Posterior vena cava (tissue), 2 donors: ENCODE measurements at places on chromosomes 3 and 15.

GRCh38 chr3:100020876-100021644 lies 93.2 kb downstream of the FILIP1L start:
- DNase-seq: no peak

DNA sequence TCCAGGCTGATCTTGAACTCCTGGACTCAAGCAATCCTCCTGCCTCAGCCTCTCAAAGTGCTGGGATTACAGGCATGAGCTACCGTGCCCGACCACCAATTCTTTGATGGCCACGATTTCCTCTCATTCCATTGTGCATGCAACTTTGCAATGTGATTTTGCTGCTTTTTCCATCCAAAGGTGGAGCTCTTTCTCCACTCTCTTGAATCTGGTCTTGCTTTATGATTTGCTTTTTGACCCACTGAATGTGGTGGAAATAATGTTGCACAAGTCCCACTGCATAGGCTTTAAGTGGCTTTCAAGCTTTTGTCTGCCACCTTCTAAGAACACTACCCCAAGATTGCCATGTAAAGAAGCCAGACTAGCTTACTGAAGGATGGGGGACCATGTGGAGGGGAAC lies 10.6 kb downstream of the RPS27L start:
- no peak for DNase-seq

GRCh38 chr15:49919034-49919433 lies 200.0 kb downstream of the ATP8B4 start:
- DNase-seq: no peak

DNA sequence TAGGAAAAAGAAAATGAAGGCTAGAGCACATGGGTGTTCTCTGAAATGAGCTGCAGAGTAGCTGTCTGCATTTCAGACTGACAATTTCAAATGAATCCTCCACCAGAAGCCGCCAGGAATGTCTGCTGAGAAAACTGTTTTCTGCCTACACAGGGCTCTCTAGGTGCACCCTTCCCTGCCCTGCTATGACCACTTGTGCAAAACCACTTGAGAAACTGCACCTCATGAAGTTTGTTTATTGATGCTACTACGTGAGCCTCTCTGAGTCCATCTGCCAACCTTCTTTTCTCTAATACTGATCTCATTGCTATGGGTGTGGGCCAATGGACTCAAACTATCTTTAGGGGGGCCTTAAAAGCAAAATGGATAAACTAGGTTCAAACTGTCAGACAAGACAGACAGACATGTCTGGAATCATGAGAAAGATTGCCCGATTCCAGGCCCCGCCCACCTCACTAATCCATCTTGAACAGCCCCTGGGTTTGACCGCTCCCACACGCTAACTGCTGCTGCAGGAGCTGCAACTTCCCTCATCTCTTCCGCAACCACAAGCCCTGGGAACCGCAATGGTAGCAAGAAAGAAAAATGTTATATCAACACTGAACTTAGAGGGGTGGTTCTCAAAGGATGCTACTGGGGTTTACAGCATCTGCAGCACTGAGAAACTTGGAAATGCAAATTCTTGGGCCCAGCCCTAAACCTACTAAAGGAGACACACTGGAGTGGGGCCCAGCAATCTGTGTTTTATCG lies 9.0 kb upstream of the CD47 start:
- DNase-seq: no peak

- DNase-seq: no peak
Measured at GRCh38 chr3:185153171-185153771, 411 bp upstream of the C3orf70 start.

GRCh38 chr3:44680921-44681455 lies 31.5 kb upstream of the ZNF502 start:
- no peak for DNase-seq

GRCh38 chr3:85800676-85801075 lies 841.9 kb downstream of the CADM2 start:
- no peak for DNase-seq

DNA sequence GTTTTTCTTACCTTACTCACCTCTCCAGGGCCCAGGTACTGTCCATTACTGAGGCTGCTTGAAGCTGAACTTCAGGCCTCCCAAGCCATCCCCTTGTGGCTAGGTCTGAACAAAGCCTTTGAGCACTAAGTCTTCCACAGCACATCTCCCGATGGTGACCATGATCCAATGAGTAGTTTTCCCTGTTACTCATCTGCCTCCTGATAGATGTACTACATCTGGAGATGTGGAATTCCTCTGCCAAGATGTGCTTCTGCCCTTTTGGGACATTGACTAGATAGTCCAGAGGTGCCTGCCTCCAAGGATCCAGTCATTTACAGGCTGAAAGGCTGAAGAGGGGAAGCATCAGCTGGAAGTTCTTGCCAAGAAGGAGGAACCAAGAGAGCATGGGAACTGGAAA lies 28.9 kb upstream of the SLC35G2 start:
- DNase-seq: no peak

GRCh38 chr3:97821774-97822358 lies at the start of gene CRYBG3:
TSS of gene CRYBG3 (plus strand) at chr3:97822011. CDS start at chr3:97822207, 196 bp downstream.
- DNase-seq: peak; percentile 95

- peak; percentile 90 for DNase-seq
Measured at GRCh38 chr3:16884084-16884747, 539 bp upstream of the PLCL2 start.

DNA sequence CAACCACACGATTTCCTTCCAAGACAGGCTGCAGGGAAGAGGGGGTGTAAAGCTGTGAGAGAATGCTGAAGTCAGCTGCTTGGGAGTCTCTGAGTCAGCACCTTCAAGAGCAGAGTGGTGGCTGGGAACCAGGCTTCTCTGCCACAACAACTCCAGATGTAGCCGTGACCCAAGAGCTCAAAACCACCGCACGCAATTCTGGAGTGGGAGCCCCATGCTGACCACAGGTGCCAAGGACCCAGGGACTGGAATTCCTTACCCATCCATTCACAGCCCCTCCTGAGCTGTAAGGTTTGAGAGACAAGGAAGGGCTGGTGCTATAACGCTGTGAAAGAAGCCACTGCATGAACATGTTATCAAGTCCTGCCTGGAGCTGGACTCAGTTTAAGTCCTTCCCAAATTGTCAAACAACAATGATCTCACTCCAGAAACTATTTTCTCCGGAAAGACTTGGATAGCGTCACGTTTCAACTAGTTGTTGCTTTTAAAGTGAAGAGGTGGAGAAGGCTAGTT lies 61.4 kb downstream of the UMPS start:
- peak; percentile 72 for DNase-seq

DNA sequence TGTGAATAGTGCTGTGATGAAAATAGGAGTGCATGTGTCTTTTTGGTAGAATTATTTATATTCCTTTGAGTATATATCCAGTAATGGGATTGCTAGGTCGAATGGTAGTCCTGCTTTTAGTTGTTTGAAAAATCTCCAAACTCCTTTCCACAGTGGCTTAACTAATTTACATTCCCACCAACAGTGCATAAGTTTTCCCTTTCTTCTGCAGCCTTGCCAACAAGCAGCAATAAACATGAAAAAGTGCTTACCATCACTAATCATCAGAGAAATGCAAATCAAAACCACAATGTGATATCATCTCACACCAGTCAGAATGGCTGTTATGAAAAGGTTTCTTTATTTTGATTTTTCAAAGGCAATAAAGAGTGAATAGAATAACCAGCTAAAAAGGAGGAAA lies 1105.9 kb downstream of the NAALADL2 start:
- DNase-seq: no peak

- DNase-seq: no peak
Measured at GRCh38 chr15:71151081-71151480, 35.8 kb downstream of the THSD4 start.

- DNase-seq: no peak
Measured at GRCh38 chr3:47607335-47607734, 28.7 kb upstream of the CSPG5 start.

DNA sequence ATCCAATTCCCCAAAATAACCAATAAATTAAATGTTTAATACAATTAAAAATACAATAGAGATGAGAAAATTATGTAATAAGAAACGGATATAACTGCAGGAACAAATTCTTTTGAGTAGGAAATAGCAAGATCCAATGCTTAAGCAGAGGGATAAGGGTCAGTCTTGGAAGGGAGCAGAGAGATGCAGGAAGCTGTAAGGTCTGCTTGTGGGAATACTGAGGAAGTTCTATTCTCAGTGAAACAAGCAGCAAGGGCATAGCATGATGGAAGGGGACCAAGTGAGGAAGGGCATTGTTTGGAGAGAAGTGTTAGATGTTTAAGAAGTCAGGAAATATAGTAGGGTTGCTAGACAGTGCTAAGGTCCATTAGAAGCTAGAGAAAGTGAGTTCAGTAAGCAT lies 409.0 kb downstream of the TBC1D5 start:
- no peak for DNase-seq

GRCh38 chr3:168618827-168619470 lies 523.2 kb upstream of the GOLIM4 start:
- DNase-seq: no peak

GRCh38 chr3:197259096-197259495 lies 39.3 kb downstream of the DLG1 start:
- DNase-seq: no peak

DNA sequence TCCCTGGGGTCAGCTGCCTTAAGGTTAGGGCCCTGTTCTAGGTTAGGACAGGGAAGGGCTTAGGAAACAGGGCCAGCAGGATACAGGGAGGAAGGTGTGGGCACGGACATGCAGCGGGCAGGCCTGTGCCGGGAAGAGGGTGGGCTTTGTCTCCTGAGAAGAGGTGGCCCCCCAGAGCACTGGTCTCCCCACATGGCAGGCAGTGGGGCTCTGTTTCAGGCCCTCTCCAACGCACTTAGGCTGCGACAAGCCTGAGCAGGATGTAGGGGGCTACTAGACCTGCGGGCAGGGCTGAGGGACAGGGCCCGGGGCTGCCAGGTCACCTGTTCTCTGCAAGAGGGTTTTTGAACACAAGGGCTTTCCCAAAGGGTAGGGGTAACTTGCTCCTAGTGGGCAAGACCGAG lies 33.5 kb downstream of the KLF13 start:
- no peak for DNase-seq

DNA sequence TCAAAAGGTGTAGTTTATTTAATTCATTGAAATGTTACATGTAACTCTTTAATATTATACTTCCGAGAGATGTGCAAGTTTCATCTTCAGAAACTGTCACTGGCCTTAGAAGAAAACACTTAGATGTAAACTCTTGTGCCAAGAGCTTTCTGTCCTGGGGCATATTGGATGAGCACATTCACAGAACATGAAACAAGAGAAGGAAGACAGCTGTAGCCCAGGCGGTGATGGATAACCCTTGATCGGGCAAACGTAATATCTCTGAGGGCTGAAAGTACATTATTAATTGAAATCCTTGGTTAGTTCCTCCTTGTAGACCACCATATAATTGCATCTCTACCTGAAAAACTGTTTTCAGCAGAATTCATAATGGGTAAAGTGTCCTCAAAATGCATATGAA lies 67.4 kb downstream of the MECOM start:
- no peak for DNase-seq

DNA sequence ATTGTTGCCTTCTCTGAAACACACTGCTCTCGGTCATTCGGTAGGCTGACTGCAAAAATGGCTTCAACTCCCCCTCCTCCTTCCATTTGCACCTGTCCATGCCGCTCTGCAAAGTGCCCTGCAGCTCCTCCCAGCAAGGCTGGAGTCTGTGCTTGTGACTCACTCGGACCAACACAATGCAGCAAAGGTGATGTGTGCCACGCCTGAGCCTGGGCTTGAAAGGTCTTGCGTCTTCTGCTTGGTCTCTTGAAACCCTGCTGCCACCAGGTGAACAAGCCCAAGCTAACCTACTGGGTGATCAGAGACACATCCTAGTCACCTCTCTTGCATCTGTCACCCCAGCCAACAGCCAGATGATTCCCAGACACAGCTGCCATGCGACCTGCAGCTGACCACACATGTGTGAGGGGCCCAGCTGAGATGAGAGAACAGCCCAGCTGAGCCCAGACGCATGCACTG lies 71.1 kb downstream of the MGLL start:
- peak; percentile 58 for DNase-seq

GRCh38 chr15:34717729-34718128 lies 37.1 kb downstream of the GJD2 start:
- no peak for DNase-seq

GRCh38 chr3:18529631-18530030 lies 104.5 kb upstream of the SATB1 start:
- DNase-seq: no peak

- DNase-seq: no peak
Measured at GRCh38 chr15:43878446-43878845, 51.6 kb downstream of the WDR76 start.

DNA sequence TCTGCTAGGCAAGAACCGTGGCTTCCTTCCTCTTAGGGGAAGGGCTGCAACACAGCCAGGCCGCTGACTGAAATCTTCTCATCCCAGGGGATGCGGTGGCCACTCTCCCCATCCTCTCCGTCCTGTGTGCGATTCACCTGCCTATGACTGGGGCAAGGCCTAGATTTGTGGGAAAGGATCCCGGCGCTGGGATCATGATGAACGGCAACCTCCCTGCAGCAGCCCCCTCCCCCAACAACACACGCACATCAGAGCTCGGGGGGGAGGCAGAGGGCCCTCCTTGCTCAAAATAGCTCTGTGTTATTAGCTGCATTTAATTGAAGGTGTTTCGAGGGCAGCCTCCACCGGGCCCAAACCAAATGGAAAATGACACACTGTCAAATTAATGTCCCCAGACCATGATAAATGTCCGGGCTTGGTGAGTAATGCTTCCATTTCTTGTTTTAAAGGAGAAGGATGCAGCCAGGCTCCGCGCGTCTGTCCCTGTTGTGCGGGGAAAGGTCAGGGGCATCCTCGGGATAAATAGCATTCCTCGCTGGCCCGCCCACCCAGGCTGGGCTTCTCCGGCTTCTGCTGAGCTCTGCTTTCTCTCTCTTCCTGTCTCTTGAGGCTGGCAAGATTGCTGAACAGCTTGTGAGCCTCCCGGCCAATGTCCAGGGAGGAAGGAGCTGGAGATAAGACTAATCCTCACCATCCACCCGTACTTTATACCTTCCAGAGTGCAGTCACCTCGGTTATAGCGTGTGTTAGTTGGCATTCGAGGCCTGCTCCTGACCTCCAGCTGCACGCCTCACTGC lies 56.4 kb upstream of the TLE3 start:
- DNase-seq: peak; percentile 82

- DNase-seq: no peak
Measured at GRCh38 chr3:29420106-29420505, 139.2 kb downstream of the RBMS3 start.

DNA sequence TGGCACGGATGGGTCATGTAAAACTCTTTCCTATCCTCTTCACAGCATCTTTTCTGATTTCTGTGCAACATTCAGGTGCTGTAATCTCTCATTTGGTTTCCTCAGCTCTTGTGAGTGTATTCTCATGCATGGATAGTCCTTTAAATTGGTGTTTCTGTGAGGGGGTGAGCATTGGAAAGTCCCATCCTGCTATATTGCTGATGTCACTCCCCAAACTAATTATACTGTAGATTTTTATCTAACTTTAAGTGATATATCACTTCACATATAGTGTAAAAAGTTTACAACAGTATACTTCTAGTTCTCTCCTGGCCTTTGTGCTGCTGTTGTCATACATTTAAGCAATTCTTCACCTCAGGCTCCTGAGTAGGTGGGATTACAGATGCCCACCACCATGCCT lies 102.7 kb downstream of the GLDN start:
- no peak for DNase-seq

- DNase-seq: no peak
Measured at GRCh38 chr3:171442184-171442583, 18.0 kb downstream of the TNIK start.

- no peak for DNase-seq
Measured at GRCh38 chr15:56824175-56824574, 90.9 kb upstream of the ZNF280D start.

GRCh38 chr3:25520926-25521559 lies 93.0 kb downstream of the RARB start:
- no peak for DNase-seq
